ENCODE measurements at places on chromosomes 7 and 10.

DNA sequence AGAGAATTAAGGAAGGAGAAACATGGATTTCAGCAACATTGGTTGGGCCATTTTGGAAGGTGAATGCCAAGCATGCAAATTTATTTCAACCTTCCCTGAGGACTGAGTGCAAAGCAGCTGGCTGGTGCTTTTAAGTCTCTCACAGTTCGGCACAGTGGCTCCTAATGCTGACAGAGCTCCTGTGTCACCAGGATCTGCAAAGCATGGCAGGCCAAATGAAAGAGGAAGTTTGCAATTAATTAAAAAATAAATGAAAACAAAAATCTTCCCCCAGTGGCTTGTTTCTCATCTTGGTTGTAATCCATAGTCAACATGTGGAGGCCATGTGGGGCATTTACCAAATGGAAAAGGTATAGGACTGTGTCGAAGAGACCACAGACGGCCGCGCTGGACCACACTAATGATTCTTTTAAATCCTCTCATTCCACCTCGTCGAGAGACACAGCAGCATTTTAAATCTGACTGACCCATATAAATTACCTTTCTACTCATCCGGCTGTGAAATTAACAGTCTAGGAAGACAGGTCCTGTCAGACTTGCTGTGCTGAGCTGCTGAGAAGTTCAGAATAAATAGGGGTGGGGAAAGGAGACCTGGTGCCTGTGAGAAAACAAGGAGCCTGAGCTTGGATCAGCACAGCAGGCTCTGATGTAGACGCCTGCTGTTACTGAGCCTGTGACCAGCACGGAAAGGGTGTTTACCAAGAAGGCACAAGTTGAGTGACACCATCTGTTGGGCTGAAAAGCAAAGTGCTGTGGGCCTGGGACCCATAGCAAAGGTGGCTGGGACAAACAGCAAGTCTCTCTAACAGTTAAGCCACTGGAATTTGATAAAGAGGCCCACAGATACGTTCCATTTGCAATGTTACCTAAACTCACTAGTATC lies 136.0 kb upstream of the COL1A2 start:
- H3K27me3 ChIP-seq: no peaks in the 10 kb centered on the region
- no peak overlapping the region for H3K4me3 ChIP-seq
- no peak overlapping the region for H3K27ac ChIP-seq
- H3K36me3 ChIP-seq: no peaks in the 10 kb centered on the region
- peaks cover 3% of the 10 kb centered on the region for H3K4me1 ChIP-seq
- no peak for DNase-seq

- peak overlapping the region; percentile 82 for H3K27ac ChIP-seq
- H3K4me1 ChIP-seq: peaks cover 26% of the 10 kb centered on the region
- peaks cover 14% of the 10 kb centered on the region for H3K27me3 ChIP-seq
- DNase-seq: peak; percentile 42
- H3K36me3 ChIP-seq: peaks cover 9% of the 10 kb centered on the region
Observed at GRCh38 chr7:139777133-139777891, 486 bp downstream of the HIPK2 start.

DNA sequence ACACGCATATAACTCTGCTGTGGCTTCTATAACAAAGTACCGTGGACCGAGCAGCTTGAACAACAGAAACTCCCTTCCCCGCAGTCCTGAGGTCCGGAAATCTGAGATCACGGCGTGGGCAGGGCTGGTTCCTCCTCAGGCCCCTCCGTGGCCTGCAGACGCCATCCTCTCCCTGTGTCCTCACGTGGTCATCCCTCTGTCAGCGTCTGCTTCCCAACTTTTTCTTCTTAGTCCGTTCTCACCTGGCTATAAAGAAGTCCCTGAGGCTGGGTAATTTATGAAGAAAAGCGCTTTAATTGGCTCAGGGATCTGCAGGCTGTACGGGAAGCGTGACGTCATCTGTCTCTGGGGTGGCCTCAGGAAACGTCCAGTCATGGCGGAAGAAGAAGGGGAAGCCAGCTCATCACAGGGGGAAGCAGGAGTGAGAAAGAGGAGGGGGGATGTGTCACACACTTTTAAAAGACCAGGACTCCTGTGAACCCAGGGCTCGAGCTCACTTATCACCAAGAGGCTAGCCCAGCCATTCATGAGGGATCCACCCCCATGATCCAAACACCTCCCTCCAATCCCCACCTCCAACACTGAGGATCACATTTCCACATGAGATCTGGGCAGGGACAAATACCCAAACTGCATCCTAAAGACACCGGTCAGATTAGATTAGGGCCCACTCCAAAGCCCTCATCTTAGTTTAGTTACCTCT lies 91.2 kb upstream of the INSIG1 start:
- H3K27ac ChIP-seq: peak overlapping the region; percentile 73
- no peak overlapping the region for H3K4me3 ChIP-seq
- H3K27me3 ChIP-seq: peaks cover 10% of the 10 kb centered on the region

DNA sequence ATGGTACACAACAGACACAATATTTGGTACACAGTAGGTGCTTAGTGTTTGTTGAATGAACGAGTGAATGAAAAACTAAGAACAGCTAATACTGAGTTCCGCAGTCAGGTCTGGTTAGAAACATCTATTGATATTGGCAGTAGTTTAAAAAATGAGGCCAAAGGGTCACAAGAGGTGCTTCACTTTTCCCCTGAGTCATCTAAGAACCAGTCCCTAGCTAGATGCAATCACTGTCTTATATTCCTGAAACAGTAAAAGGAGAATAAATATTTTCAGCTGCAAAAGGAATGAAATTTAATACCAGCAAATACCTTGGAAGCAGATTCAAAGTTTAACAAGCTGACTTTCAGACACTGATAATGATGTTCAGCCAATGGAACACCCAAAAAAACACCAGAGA lies 54.5 kb downstream of the SCRN1 start:
- no peaks in the 10 kb centered on the region for H3K4me1 ChIP-seq
- no peak overlapping the region for H3K4me3 ChIP-seq
- H3K36me3 ChIP-seq: peaks cover 49% of the 10 kb centered on the region
- no peak overlapping the region for H3K27ac ChIP-seq

- no peak overlapping the region for H3K4me3 ChIP-seq
- no peak overlapping the region for H3K27ac ChIP-seq
- peaks cover 2% of the 10 kb centered on the region for H3K27me3 ChIP-seq
- no peaks in the 10 kb centered on the region for H3K4me1 ChIP-seq
- H3K36me3 ChIP-seq: no peaks in the 10 kb centered on the region
- DNase-seq: no peak
Observed at GRCh38 chr7:13874783-13875182, 114.7 kb downstream of the ETV1 start.

DNA sequence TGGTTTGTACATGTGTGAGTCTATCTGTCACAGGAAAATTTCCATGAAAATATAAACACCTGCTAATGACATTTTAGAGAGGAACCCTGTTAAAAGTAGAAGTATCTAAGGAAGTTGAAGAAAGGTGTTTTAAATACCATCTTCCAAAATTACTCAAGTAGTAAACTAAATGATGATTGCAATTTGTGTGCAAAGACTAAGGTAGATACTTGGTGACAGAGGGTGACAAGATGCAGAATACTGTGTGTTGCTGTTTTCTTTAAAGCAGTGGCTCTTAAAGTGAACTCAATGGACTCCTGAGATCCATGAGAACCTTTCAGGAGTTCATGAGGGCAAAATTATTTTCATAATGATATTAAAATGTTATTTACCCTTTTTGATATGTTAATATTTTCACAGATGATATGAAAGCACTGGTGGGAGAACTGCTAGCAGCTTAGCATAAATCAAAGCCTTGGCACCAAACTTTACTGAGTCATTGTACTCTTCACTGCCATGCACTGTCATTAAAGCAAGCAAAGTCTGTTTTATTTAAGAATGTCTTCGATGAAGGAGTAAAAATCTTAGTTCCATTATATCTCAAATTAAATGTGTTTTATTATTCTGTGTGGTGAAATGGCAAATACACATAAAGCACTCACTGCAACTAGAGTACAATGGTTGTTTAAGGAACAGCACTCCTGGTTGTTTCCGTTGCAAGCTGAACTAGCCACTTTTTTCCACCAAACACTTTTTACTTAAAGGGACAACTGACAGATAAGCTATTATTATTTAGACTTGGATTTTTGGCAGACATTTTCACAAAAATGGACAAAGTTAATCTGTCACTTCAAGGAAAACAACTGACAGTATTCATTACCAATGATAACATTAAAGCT lies 133.7 kb downstream of the LRRN3 start:
- no peak overlapping the region for H3K27ac ChIP-seq
- DNase-seq: no peak
- H3K4me1 ChIP-seq: peaks cover 10% of the 10 kb centered on the region

DNA sequence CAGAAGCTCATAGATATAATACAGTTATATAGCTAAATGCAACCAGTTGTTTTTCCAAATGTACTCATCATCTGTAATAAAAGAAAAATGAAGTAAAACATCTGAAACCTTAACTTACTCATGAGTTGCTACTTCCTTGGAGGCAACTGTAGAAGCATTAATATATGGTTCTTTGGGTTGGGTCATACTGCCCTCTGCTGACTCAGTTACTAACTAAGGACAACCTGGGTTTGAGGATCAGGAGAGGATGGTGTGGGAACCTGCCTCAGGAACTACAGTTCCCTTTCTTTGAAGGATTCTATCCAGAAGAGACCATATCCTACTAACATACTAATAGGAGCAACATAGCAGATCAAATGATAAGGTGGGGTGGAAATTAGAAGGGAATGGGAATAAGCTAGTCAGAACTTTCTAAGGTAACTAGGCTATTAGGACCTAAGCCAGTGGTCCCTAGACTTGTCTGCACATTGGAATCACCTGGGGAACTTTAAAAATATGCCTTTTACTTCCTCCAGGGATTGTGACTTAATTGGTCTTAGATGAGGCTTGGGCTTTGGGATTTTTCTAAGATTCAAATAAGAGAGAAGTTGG lies 20.7 kb downstream of the COX15 start:
- no peak overlapping the region for H3K4me3 ChIP-seq
- no peaks in the 10 kb centered on the region for H3K4me1 ChIP-seq
- peaks cover 4% of the 10 kb centered on the region for H3K36me3 ChIP-seq
- H3K27me3 ChIP-seq: no peaks in the 10 kb centered on the region
- H3K27ac ChIP-seq: no peak overlapping the region

- no peaks in the 10 kb centered on the region for H3K27me3 ChIP-seq
- H3K36me3 ChIP-seq: no peaks in the 10 kb centered on the region
- peaks cover 11% of the 10 kb centered on the region for H3K4me1 ChIP-seq
- no peak for DNase-seq
- H3K4me3 ChIP-seq: no peak overlapping the region
Observed at GRCh38 chr7:95529701-95530100, 44.0 kb downstream of the ASB4 start.

DNA sequence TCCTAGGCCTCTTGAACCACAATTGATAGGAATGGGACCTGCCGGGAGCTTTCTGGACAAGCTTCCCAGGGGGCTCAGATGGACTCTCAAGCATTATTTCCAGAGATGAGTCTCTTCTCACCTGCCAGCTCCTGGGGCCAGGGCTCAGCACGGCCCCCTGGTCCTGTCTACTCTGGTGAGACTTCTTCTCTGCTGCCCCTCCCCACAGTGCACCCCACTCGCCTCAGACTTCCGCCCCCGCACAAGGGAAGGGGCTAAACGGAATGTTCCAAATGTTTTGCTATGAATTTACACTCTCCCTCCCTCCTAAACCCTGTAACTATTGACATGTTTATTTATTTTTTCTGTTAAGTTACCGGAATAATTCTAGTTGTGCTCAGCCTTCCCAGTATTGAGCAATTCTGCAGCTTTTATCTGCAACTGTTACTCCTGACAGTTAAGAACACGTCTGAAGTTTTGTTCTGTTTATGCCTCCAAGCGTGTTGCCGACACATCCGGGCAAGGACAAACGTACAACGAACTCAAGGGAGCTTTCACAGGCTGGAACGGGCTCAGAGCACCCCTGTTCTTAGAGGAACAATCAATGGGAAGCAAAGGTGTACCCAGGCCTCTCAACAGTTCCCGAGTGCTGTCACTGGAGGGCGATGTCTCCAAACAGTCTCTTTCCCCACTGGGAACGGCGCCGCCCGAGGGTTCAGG lies 55.2 kb downstream of the FHIP2A start:
- H3K4me1 ChIP-seq: peaks cover 26% of the 10 kb centered on the region
- H3K27ac ChIP-seq: no peak overlapping the region
- H3K4me3 ChIP-seq: no peak overlapping the region
- peak; percentile 81 for DNase-seq
- H3K27me3 ChIP-seq: peaks cover 1% of the 10 kb centered on the region

DNA sequence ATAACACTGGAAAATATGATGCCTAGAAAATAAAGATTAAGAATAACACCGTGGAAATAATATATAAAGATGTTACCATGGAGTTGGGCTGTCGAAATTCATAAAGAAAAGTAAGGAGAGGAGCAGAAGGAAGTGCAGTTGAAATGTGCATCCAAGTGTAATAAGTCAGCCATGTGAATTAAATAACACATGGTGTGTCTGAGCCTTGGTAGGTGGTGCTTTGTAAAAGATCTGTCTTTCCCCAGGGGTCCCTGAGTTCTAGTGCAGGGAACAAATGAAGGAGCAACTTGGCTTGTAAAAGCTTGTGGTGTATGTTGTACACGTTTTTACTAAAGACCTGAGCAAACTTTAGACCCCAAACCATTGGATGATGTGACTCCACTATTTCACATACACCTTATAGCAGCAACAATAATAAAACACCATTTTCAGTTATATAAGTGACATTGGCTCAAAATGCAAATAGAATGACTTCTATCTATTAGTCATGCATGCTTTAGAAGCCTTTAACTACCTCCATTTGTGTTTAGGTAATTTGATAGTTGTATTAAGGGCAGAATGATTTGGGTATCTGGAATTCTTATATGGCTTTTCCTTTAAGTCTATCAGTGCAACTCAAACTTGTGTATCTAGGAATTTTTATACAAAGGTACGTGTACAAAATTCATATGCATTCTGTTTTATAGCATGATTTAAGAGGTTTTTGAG lies 11.3 kb downstream of the STARD3NL start:
- H3K4me1 ChIP-seq: peaks cover 8% of the 10 kb centered on the region
- no peak overlapping the region for H3K27ac ChIP-seq
- peaks cover 3% of the 10 kb centered on the region for H3K36me3 ChIP-seq
- no peak for DNase-seq
- no peak overlapping the region for H3K4me3 ChIP-seq

DNA sequence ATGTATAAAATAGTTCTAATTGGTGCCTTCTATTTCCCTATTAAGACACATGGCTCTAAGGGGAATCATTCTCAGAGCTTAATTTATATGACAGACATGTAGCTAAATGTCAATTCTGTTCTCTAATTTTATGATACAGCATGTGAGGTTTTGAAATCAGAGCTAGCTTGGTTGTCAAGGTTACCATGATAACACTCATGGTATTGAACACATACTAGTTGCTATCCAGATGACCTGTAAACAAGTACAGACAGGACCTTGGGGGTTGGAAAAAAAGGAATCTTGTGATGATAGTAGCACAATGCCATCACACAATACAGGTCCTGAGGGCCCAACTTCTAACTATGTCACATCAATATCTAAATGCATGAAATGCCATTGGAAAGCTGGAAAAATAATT lies 49.2 kb downstream of the RHOBTB1 start:
- H3K4me1 ChIP-seq: no peaks in the 10 kb centered on the region
- H3K4me3 ChIP-seq: no peak overlapping the region
- H3K27ac ChIP-seq: no peak overlapping the region
- H3K27me3 ChIP-seq: no peaks in the 10 kb centered on the region
- DNase-seq: no peak
- no peaks in the 10 kb centered on the region for H3K36me3 ChIP-seq
